ENCODE measurements at places on chromosomes 7 and 10.

GRCh38 chr7:85567983-85568382, 381.1 kb upstream of the SEMA3D start:
- DNase-seq: no peak

- DNase-seq: no peak
These were observed 531.3 kb downstream of the ATRNL1 start for GRCh38 chr10:115624448-115624847.

DNA sequence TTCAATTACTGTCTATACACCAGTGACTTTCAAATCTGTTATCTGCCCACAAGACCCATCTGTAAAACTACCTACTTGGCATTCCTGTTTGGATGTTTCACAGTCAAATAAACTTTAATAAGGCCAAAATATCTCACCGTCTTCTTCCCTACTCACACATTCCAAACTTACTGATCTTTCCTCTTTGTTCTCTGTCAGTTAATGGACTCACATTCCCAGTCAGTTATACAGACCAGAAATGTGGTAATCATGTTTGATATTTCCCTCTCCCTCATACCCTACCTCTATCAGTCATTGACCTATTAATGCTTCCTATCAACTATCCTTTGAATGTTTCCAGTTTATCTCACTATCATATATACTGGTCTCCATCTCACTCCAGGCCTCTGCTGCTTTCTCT, 28.5 kb upstream of the HDAC9 start:
- no peak for DNase-seq

DNA sequence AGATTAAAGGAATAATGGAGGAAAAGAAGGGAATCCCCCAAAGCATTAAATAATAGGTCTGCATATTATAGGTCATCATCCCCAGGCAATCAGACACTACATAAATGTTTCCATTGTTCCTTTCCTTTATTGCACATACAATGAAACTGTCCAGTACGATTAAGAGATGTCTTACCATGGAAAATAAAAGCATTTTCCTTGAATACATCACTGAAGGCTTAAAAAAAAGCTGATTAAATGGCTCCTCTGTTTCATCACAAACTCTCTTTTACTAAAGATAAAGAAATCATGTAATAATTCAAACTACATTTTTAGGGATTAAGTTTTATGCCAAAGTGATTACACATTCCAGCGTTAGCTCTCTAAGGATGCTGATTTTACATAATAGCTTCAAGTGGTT, 316.0 kb downstream of the AGMO start:
- no peak for DNase-seq

DNA sequence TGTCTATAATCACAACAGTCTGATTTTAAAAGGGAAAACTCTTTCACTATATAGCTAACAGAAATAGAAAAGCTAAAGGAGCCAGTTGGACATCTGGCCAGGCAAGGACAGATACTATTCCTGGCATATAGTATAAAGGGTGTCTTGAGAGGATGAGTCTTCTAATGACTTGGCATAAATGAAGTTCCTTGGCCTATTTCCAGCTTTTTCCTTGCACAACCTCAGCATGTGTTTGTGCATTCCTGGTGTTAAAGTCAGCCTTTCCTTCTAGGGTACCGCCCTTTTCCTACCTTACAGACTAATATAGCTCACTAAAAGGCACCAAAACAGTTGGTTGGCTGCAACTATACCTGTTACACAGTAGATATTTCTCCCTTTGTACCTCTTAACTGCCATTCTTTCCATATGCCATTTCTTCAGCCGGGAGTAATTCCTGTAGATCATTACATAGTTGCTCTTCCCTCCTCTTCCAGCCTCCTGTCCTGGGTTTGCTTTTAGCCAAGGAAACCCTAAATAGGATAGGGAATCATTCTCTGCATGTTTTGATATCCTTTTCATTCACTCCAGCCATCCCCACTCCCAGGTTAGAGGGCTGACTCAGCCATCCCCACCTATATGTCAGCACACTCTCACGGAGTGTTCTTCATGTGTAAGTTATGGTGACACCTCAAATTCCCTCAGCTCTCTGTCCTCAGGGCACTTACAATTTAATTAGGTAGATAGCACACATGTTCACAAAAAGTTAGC, 102.1 kb upstream of the MDFIC start:
- no peak for DNase-seq

DNA sequence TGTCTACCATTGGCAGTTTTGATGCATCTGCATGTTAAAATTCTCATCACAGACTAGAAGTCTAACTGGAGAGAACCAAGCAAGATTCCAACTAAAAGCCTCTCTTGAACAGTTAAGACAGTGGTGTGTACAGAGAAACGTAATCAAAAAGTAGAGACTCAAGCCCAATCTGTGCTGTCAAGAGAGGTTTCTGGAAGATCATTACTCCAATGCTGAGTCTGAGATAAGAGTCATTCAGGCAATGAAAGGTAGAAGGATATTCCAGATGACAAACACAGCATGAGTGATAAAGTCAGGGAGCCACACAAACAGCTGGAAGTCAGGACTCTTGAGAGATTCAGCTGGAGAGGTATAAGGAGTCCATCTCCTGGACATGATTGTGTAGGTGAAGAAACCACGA, 48.7 kb downstream of the IQUB start:
- no peak for DNase-seq

- DNase-seq: peak; percentile 56
These were observed 189.2 kb upstream of the PODXL start for GRCh38 chr7:131745390-131746248.

GRCh38 chr10:30422981-30423654, 10.9 kb upstream of the MAP3K8 start:
- peak; percentile 80 for DNase-seq

GRCh38 chr7:40033826-40034225, 83.8 kb downstream of the CDK13 start:
- peak; percentile 55 for DNase-seq

- no peak for DNase-seq
These were observed 342.1 kb downstream of the SEMA3D start for GRCh38 chr7:84844771-84845170.

DNA sequence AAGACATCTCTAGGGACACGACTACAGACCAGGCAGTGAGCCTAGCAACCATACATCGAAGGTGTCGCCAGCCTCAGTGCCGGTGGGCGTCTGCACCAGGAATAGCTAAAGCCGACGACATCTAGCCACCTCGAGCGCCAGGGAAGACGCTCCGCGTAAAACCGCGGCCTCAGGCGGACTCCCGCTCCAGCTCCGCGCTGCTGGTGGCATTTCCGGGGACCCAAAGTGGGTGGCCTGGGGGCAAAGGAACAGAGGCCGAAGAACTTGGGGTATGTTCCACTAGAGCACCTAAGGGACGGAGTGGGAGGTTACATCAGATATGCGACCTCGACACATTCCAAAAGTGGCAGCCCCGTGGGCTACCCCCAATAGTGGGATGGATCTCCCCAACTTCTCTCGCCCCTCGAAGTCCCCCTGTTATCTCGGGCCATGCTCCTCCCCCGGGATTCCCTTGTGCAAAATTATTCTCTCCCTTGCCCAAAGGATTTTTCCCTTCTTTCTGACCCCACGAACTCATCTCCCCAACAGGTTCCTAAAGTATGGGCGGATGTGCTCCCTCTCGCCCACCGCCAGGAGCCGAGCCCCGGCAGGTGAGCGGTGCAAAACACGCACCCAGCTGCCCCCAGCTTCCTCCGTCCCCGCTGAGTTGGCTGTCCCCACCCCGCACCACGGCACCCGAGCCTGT, 1.2 kb downstream of the KCNMA1 start:
- no peak for DNase-seq

- DNase-seq: peak; percentile 86
These were observed 489.2 kb downstream of the MDFIC start for GRCh38 chr7:115410972-115411686.

GRCh38 chr10:102352066-102352715, 43.3 kb upstream of the NFKB2 start:
- peak; percentile 86 for DNase-seq

DNA sequence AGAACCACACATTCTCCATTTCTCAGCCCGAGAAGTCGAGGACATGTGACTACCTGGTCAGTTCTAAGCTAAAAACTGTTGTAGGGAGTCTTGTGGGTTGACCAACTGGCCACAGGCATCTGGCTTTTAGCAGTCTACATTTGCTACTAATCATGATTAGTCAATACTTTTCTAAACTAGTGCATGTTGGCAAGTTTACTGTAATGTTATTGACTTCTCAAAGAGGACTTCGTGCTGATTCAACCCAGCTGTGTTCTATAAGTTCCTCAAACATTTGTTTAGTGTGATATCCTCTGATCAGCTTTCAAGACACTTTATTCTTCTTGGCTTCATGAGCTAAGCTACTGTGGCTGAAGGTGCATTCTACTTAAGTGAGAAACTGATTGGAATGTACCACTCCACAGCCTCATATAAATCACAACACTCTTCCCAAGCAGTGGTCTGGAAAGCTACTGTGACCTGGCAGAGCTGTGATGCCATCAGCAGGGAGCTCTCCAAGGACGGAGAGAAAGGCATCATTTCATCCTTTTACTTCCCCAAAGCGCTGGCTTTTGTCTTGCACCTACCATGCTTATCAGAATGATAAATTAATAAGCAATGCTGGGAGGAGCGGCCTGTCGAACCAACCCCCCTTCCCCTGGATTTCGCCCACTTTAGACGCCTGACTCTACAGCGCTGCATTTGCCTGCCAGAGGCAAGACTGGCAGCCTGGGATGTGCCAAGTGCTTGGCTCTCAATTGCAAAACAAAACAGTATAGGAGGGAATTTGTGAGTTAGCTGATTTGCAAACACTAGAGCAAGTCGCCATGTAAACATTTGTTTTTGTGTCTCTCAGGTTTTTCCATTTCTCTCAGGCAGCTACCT, 206.7 kb upstream of the PLXNA4 start:
- DNase-seq: no peak

- no peak for DNase-seq
These were observed 199.1 kb upstream of the AHR start for GRCh38 chr7:17099083-17099973.

DNA sequence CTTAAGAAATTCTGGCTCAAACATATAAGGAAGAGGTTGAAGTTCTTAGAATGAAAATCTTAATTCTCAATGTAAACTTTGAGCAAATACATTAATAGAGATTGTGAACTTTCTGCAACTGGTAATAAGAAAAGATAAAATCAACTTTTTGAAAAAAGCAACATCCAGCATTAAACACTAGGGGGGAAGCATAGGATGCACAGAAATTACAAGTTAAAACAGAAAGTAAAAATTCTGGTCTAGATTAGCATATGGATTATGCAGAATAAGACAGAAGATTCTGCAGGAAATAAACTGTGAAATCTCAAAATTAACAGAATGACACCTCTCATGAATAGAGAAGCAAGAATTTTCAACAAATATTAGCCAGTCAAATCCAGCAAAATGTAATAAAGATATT, 38.0 kb upstream of the CAV2 start:
- DNase-seq: peak; percentile 20

GRCh38 chr10:23094786-23095403, 484 bp upstream of the MSRB2 start:
- no peak for DNase-seq

DNA sequence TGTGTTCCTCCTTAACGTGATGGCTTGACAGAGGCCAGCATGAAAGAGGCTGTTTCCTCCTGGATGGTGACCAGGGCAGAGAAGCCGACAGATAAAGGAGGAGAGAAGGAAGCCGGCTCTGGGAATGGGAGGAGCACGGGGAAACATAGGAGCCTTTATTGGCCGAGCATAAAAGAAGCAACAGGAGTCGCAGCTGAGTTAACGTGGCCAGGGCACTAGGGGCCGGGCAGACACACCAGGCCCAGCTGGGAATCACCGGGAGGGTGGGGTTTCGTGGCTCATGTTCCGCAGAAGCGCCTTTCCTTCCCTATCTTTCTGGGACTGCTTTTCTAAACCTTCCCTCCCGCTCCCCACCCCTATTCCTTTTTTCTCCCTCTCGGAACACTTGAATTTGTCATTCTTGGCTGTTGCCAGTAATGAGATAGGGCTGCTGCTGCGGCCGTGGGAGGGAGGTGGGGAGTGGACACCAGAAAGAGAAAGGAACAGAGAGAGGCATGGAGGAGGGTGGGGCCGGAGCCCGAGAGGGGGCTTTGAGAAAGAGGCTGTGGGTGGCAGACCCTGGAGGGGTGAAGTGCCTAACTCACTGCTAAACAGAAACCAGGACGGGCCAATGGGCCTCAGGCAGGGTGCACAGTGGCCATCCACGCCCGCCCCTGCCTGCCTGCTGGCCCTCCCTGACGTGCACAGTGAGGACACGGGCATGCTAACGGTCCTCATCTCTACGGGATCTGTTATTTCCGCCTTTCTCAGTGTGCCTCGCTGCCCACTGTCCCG, 65.2 kb downstream of the COL13A1 start:
- no peak for DNase-seq

DNA sequence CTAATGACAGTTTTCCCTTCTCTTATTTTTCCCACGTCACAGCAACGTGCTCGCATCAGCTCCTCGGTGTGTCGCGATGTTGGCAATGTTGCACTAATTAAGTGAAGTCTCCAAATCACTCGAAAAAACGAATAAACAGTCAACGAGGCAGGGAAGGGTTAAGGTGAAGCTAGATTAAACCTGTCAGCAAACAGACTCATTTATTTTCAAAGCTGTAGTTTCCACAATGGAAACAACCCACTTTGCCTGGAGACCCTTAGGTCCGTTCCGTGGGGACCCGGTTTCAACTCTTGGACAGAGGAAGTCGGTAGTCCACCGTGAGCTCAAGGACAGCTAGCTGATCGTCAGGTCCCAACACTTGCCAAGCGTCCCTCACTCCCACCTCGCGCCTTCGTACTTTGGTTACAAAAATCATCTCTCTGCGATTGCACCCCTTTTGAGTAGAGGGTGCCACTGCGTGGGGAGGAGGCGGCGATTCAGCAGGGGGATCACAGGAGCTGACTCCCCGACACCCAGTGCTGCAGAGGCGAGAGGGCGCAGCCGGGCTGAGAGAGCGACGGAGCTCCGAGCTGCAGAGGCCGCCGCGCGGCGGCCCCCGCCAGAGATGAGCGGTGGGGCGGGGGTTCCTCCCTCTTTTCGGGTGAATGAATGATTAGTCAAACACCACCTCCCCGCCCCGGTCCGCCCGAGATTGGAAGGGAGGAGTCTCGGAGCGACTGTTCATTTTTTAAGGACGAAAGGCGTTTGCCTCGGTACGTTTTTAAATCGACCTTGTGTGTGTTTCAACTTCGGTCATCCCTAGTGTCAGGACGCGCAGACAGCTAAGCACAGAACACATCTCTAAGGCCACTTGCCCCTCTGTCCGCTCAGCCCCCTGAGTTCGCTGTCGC, 1.3 kb upstream of the BMPER start:
- DNase-seq: peak; percentile 43

DNA sequence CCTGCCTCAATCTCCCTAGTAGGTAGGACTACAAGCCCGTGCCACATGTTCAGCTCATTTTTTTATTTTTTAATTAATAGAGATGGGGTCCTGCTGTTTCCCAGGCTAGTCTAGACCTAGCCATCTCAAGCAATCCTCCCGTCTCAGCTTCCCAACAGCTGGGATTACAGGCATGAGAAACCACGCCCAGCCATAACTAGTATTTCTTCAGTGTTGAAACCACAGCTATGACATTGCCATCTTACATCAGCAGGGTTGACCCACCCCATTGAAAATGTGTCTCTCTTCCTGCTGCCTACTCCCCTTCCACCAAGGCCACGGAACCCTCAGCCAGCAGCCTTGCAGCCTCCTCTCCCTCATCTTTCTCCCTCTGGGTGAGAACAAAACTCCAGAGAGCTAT, 62.1 kb upstream of the ZNF746 start:
- DNase-seq: peak; percentile 20
